CD4-positive, alpha-beta T cell treated with Interleukin-15 for 4 hours (primary cell): ENCODE measurements at places on chromosomes 1 and 21.

GRCh38 chr1:41678111-41678878 is 193.8 kb upstream of the EDN2 start:
- no peak for DNase-seq

- no peak for DNase-seq
These were observed 350.5 kb upstream of the VAMP3 start for GRCh38 chr1:7420470-7421100.

GRCh38 chr21:32708069-32708468 is 19.7 kb downstream of the SYNJ1 start:
- DNase-seq, result no peak

GRCh38 chr21:14306126-14306907 is 76.6 kb downstream of the HSPA13 start:
- no peak for DNase-seq

GRCh38 chr1:220278991-220279390 is 6.7 kb upstream of the RAB3GAP2 start:
- no peak for DNase-seq

DNA sequence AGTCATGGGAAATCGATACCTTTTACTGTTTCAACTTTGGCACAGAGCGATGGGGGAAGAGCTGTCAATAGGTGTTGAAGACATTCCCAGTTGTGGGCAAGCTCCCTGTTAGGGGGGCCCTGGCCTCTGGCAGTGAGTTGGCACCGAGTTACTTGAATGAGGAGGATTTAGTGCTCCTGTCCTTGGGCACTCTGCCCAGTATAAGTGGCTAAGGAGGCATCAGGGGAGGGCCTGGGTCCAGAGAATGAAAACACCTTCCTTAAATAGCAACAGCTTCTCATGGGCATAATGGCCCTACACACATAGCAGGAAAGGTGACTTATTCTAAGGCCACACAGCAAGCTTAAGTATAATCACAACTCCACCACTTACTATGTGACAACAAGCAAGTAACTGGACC is 664.4 kb downstream of the PTPRU start:
- DNase-seq, result no peak

DNA sequence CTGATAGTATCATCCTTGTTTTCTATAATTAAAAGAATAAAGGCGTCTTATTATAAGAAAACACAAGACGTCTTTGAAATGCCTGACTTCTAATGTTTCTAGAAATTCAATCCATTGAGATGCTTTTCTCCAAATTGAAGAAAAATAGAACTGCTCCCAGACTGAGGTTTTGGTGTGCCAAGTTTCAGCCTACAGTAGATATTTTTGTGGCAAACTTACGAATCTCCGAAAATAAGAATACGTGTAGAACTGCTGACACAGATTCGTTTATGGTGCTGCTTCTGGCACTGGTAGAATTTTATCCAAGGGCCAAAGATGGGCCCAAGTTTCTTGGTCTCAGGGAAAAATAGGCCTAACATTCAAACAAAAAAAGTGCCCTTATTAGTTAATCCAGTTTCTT is 554.5 kb upstream of the NR5A2 start:
- DNase-seq, result no peak

- no peak for DNase-seq
These were observed 23.8 kb downstream of the ATP8B2 start for GRCh38 chr1:154349121-154349520.

GRCh38 chr1:198153804-198154203 is 3.0 kb upstream of the NEK7 start:
- DNase-seq, result no peak

- DNase-seq, result no peak
These were observed 420.3 kb downstream of the NPHP4 start for GRCh38 chr1:5571861-5572401.
